ENCODE measurements at places on chromosomes 1 and 21.

DNA sequence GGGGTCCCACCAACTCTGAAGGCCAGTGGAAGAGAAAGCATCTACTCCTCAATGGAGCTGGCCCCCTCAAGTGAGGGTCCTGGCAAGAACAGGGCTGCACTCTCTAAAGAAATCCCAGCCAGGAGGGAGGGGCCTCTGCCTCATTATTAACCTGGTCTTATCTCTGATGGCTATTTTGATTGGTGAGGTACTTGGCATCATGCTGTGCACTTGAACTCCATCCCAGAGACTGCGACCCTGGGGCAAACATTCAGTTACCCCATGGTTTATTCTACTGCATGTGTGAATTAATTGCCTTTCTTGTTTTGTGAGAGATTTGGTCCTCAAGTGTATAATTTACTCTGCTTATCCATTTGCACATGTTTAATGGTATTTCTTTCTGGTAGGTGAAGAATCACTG, 55.0 kb upstream of the ETV3 start:
- no peak for DNase-seq

DNA sequence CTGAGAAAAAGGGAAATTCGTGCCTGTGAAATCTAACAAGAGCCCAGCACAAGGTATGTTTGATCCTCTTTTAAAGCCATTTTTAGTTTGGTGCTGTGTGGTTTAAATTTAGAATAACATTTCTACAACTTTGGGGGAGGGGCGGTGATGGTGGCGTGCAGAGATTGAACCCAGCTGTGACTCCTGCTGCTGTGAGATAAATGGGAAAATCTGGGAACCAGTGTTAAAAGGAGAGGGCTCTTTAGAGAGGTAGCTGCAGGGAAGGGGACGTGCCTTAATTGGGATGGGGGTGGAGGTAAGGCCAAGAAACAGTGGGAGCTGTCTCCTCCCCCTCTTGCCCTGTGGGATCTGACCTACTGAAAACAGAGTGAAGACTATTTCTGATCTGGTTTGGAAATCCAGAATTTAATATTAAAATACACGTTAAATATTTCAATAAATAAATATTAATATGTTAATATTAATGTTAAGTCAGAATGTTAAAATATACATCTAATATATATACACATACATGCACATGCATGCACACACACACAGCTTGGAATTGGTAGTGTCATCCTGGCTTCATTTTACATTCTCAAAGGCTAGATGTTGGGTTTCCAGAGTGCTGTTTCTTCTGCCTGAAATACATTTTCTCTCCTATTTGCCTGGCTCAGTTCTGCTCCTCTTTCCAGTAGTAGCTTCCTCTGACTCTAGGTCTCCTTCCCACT, 30.1 kb upstream of the DNAJC6 start:
- DNase-seq: no peak

- DNase-seq: no peak
Observed at GRCh38 chr1:150477733-150478132, 9.5 kb upstream of the TARS2 start.

DNA sequence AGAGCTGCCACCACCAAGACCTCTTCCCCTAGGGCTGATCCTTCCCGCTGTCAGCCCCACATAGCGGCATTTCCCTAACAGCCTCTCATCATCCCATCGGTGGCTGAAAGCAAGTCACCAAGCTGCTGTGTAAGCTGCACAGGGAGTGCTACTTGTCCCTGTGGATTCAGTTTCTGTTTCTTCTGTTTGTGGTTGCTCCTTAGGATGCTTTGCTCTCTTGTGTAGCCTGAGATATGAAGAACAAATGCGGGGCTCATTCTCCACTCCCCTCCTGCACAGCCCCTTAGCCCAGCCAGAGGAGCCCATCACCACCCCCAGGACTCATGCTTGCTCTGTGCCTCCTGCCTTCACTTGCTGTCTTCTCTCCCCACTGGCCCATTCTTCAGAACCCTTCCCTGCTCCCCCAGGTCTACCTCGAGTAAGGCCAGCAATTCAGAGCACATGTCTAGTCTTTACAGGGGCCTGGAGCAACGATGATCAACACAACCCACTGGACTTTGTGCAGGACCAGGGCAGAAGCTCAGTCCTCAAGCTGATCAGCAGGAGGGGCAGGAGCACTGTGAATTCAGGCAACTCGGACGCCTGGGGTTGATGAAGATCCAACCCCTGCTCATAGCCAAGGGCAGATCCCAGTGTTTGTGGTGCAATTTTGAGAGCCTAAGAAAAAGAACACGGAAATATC, 82.6 kb upstream of the GALNT2 start:
- DNase-seq: no peak

DNA sequence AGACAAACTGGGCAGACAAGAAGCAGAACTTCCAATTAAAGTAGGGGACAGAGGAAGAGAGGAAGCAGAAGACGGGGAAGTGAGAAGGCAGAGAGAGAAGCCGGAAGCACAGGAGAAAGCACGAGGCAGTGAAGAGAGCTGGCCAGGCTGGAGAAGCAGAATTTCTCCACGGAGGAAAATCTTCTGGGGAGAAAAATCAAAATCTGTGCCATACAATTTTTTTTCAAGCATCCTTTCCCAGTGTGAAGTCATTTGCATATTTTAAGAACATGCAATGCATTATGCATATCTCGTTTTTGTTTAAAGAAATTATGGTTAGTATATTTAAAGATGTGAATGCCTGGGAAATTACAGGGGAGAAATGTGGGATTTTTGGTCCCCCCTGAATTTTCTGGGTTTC, 7.3 kb upstream of the CAMK2N1 start:
- DNase-seq: no peak

DNA sequence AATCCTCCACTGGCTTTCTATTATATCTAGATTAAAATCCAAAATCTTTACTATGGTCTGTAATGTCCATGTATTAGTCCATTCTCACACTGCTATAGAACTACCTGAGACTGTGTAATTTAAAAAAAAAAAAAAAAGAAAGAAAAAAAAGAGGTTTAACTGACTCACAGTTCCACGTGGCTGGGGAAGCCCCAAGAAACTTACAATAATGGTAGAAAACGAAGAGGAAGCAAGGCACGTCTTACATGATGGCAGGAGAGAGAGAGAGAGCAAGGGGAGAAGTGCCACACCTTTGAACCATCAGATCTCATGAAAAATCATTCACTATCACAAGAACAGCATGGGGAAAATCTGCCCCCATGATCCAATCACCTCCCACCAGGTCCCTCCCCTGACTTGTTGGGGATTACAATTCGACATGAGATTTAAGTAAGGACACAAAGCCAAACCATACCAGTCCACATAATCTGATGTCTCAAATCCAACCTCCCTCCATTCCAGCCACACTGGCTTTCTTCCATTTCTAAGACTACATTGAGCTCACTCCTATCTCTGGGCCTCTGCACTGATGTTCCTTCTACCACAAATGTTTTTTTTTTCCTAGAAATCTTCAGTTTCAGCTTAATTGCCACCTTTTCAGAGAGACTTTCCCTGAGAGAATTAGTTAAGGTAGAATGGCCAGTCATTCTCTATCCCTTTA, 92.4 kb downstream of the EIF4G3 start:
- no peak for DNase-seq

DNA sequence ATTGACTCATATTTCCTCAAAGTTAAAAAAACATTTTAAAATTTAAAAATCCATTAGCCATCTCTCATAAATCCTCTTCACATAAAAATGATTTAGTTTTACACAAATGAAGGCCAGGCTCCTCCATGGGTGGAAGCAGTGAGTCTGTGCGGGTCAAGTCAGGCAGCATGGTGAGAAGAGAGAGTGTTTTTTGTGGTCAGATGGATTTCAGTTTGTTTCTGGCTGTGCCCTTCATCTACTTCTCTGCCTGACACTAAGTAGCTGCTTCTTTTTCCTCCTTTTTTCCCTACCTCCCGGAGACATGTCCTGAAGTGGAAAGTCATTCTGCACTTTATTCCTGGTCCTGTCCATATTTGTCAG, 10.3 kb downstream of the PLA2G4A start:
- DNase-seq: no peak

- DNase-seq: no peak
Observed at GRCh38 chr1:176177764-176178163, 29.3 kb downstream of the COP1 start.

GRCh38 chr1:34645109-34645688, 109.6 kb upstream of the GJB5 start:
- no peak for DNase-seq

DNA sequence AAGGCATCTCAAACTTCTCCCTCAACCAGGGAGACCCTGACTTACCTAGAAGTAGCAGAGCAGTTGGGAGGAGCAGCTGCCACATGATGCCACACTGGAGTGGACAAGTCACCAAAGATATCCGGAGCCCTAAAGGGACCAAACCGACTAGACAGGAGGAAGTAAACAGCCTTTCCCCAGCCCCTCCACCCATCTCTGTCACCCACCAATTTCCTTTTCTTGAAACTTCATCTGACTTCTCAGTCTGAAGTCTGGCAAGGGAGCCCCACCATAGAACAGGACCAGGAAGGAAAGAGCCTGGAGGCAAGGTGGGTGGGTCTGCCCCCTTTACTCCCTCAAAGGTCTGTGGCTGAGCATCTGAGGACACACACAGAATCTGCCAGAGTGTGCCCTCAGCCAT, at the start of gene FCGR3A:
TSS of gene FCGR3A (minus strand) at position 167 of the 400 bp plus-strand sequence. CDS start at position 85, 82 bp downstream.
- DNase-seq: no peak

DNA sequence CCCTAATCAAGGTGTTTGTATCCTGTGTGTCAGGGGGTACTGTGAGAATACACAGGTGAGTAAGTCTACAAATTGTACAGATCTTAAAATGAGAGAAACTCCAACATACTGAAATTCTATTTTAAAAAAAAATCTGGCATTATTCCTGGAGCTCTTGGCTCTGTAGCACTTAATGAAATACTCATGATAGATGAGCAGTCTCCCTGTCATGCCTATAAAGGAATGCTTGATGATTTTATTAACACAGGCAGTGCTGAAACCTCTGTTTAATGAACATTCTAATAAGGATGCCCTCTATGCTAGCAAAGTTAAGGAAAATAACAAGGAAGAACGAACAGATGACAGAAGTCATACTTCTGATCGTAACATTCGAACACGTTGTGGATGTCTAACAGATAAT, 233.9 kb upstream of the NEGR1 start:
- no peak for DNase-seq

DNA sequence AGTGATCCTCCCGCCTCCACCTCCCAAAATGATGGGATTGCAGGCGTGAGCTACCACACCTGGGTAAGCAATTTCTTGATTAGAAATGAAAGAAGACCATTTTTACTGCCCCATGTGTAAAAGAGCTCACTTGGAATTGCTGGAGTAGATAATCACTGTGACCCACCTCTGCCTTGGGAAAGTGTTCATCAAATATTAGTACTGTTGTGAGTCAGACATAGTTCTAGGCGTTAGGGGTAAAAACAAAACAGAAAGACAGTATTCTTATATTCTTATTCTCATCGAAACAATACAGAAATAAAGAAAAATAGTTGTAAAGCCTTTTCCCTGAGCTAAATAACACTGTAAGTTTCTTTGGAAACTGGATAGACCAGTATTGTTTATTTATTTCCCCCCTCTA, 36.2 kb downstream of the CELF3 start:
- no peak for DNase-seq

- no peak for DNase-seq
Observed at GRCh38 chr21:32955311-32956060, 70.2 kb upstream of the OLIG2 start.

DNA sequence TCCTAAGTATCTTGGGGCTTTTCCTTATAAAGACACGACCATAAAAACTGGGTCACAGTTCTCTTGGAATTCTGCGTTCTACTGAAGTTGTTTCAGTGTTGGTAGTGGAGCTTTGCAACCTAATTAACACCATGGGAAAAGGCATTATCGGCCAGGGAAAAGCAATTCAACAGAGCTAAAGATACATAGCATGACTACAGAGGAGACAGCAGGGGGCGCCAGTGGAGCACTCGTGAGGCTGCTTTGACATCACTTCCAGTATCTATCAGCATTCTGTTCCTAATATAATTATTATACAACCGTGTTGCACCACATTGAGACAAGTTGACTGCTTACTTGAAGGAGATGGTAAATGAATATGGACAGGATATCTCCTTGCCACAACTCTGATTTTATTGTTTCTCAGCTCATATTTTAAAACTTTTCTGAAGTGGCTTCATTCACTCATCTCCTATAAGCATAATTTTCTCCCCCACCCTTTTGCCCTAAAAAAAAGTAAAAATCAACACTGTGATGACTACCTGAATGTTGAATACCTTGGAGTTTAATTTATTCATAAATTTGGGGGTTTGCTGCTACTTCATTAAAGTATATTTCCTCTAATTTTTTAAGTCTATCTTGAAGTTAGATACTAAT, 39.4 kb downstream of the ZP4 start:
- no peak for DNase-seq

- no peak for DNase-seq
Observed at GRCh38 chr1:5921129-5921528, 71.1 kb downstream of the NPHP4 start.

GRCh38 chr1:167938080-167938636, 1.3 kb upstream of the MPC2 start:
- DNase-seq: no peak

DNA sequence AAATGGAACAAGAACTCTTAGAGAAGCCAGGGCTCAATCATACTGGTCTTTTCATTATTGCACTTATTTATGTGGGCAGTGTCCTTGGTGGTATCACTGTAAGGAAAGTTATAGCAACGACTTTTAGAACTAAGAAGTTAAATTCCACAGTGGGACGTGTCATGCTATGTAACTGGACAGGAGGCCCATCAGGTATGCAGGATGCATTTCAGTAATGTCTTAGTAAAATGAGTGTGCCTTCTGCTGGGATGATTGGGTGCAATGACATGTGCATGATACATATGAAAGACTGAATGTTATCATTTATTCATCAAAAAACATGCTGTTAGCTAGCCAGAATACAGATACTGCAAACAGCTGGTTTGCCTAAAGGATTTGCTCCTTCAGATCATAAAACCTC, 6.9 kb upstream of the ATP1B1 start:
- no peak for DNase-seq

- peak; percentile 20 for DNase-seq
Observed at GRCh38 chr1:165403835-165404482, 41.0 kb downstream of the RXRG start.

GRCh38 chr1:39969048-39969447, 14.1 kb downstream of the MFSD2A start:
- DNase-seq: no peak

DNA sequence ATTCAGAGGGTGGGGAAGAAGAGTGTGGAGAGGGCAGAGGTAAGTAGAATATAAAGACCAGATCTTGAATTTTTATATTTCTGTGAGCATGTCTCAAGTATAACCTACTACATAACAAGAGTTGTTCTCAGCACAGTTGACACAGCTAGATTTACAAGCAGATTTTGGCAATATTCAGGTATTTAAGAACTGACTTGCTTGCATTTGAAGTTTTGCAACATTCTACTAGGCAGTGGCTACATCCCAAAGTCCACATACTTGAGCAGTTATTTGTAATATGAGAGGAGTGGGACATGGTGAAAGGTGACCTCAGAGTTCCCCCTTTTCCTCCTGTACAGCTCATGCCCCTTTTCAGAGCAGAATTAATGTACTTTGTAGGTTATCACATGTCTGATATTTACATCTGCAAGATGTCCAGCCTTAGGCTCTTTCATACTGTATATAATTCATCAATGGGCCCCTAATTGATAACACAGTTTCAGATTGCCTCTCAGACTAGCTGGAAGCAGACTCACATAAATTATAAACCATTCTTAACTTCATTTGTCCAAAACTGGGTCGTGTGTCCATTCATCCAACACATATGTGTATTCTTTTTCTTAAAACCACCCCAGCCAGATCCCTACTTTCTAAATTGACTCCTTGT, 136.7 kb upstream of the RAVER2 start:
- DNase-seq: no peak

GRCh38 chr1:225548140-225548857, 104.6 kb downstream of the ENAH start:
- DNase-seq: no peak
